Stimulated activated CD4-positive, alpha-beta T cell treated with anti-CD3 and anti-CD28 coated beads, Interleukin-4, amount 100 ng/mL, for 48 hours (primary cell): ENCODE measurements at places on chromosomes 16 and 17.

DNA sequence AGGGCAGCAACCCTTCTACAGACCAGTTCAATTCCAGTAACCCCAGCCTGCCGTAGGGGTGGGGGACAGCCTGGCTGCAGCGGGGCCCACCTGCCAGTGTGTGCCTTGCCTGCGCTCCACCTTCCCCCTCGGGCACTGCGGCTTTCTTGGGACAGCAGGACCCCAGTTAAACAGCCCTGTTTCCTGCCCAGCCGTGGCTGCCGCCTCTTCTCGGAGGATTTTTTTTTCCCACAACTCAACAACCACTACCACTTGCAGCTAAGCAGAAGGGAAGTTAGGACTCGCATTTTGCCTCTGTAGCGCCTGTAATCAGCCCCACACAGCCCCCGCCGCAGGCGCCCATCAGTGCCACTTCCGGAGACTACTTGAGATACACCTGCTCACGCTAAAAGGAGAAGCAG is 76.1 kb downstream of the RAI1 start:
- DNase-seq: no peak

GRCh38 chr17:79930062-79930876 is 91.0 kb upstream of the CBX4 start:
- no peak for DNase-seq

DNA sequence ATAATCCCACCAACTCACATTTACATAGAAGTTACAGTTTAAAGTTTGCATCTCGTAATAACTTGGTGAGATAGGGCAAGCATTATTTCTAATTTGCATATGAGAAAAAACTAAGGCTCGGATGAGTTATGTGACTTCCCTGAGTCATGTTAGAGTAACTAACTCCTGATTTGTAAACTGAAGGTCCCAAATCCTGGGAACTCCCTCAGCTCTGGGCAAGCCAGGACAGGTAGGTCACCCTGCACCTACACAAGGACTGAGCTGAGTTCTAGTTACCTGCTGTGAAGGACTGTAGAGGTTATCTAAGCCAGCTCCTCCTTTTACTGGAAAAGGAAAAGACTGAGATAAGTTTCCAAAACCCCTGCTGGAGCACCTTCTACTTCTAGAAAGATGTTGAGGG is 92.1 kb upstream of the HLF start:
- no peak for DNase-seq

DNA sequence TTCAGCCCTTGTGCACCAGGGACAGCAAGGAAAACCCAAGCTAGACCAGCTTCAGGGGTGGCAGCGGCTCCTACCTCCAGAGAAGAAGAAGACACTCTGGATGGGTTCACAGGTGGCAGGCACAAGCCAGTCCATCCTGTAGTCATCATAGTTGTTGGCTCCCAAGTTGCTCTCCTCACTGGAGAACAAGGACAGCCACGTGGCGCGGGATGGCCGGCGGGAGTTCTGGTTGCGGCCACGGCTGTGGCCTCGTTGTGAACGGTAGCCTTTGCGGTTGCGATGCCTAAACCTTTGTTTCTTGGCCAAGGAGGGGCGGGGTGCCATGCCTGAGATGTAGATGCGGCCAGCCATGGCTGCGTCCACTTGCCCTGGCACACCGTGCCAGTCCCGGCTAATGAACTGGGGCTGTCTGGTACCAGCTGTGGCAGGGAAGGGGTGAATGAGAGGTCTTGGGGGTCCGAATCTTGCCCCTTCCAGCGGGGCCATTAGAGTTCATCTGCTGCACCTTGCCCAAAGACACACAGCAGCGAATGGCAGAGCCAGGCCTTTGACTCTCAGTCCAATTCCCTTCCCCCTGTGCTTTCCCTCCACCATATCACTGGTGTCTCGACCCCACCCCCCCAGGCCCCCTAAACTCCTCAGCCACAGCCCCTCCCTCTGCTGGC is 2.3 kb downstream of the VTN start:
- no peak for DNase-seq

GRCh38 chr17:73952480-73953205 is 250.8 kb upstream of the RPL38 start:
- DNase-seq: peak; percentile 15

GRCh38 chr16:54120846-54121480 is 165.6 kb downstream of the IRX3 start:
- no peak for DNase-seq

- no peak for DNase-seq
These were observed 999 bp downstream of the CMC2 start for GRCh38 chr16:81005610-81006161.

GRCh38 chr16:11423315-11424117 is 78.3 kb downstream of the RMI2 start:
- no peak for DNase-seq

GRCh38 chr17:1711804-1712203 is 1.6 kb upstream of the TLCD2 start:
- no peak for DNase-seq

GRCh38 chr17:82446649-82447048 is 3.9 kb downstream of the CYBC1 start:
- DNase-seq: no peak

DNA sequence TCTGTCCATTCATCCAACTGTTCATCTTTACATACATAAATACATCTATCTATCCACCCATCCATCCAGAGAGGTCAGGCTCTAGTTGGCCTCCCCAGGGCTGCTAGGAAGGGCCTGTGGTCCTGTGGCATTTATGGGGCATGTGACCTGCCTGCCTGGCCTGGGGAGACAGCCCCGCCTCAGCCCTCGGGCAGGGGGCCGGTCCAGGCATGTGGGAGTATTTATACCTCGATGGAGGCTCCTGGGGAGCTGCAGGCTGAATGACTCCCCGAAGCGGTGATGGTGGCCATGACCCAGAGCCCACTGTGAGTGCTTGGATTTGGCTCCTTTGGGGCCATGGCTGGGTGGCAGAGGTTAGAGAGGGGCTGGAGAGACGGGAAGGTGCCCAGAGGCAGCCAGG is 7.3 kb downstream of the FOXN1 start:
- DNase-seq: no peak

DNA sequence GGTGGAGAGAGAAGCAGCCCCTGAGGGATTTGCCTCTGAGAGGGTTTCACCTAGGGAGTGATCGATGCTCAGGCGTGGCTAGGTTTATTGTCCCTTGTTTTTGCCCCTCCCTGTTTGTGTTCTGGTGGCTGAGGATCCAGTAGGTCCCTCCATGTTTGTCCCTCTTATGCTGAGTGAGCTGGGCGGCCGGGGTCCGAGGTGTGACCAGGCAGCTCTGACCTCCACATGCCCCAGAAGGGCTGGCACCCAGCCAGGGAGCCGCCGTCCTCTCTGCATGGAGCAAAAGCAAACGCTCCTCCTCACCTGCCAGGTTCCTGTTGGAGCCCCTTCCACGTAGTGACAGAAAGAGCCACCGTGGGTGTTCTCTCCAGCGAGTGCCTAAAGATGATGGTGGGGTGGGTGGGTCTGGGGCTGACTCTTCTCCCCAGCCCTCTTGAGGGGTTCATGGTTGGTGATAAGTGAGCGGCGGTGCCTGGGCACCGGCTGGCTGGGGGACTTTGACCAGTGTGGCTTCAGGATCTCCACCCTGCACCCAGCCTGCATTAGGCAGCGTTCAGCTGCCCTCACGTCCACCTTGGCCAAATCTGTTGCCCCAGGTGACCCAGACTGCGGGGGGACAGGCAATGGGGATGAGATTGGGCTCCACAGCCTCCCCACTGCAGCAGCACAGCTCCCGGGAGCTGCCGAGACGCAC is 14.1 kb upstream of the NUDT16L1 start:
- no peak for DNase-seq

- no peak for DNase-seq
These were observed 99.2 kb downstream of the SPACA3 start for GRCh38 chr17:33090806-33091205.

- DNase-seq: no peak
These were observed 2.3 kb downstream of the TPSD1 start for GRCh38 chr16:1258225-1258600.

- no peak for DNase-seq
These were observed 575.2 kb upstream of the CDH11 start for GRCh38 chr16:65697065-65697464.

- DNase-seq: no peak
These were observed 35.6 kb downstream of the SDR42E1 start for GRCh38 chr16:81975637-81976036.

- no peak for DNase-seq
These were observed 24.5 kb upstream of the HERPUD1 start for GRCh38 chr16:56907401-56907800.

DNA sequence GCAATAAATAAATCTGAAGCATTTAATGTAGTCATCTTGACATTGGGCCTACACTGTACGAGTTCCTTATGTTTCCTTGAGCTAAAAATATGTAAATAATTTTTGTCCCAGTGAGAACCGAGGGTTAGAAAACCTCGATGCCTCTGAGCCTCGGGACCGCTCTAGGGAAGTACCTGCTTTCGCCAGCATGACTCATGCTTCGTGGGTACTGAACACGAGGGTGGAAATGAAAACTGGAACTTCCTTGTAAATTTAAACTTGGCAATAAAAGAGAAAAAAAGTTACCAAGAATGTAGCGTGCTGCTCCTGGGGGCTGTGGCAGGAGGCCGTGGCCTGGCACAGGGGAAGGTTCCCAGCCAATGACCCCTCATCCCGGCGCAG is 74.1 kb downstream of the SOCS1 start:
- DNase-seq: peak; percentile 52

DNA sequence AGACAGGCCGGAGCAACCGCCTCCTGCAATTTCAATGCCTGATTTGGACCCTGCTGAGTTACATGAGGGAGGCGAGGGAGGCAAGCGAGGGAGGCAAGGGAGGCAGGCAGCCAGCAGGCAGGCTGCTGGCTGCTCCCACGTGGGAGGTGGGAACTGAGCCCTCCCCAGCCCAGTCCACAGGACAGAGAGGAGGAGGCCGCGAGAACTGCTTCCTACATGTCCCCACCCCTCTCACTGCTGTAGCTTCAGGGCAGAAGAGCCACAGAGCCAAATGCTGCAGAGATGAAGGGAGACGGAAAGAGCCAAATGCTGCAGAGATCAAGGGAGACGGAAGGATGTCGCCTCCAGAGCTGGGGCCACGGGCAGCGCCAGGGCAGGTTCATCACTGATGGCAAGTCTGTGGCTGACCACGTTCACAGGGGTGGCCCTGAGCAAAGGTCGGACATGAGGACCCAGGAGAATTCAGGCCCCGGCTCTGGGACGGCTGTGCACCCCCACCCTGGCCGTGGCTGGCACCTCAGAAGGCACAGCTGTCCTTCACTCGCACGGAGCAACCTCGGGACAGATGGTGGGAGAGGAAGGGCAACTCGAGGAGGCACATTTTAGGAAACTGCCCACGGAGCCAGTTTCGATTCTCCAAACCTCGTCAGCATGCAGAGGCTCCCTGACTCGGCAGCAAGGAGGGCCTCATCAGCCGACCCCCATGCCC is 21.5 kb downstream of the RPH3AL start:
- DNase-seq: no peak

GRCh38 chr17:17275971-17276370 is 5.1 kb downstream of the COPS3 start:
- DNase-seq: no peak

DNA sequence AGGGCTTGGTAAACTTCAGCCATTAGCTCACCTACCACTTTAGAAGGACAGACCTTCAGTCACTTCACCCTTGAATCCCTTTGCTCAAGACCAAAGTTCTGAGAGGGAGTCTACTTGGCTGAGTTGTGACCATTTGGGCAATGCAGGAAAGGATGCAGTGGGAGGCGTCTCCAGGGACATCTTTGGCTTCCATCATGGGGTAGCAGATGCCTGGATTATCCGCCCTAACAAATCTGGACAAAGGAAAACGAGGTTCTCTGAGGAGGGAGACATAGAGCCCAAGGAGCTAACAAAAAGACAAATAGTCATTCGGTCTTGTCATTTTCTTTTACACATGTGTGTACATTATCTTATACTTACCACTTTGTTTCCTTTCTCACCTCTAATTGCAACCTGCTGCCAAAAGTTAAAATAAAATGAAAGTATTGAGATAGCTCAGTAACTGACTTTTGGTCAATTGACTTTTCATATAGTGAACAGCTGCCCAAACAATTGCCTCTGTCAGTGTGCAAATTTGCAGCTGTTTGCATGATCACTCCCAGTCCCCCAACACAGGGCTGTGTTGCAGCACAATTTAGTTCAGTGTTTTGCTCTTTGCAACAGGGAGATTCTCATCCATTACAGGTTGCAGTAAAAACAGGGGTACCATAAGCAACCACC is 108.9 kb upstream of the EEF2KMT start:
- DNase-seq: no peak

GRCh38 chr16:47060596-47060995 is 83.1 kb downstream of the NETO2 start:
- DNase-seq: no peak

DNA sequence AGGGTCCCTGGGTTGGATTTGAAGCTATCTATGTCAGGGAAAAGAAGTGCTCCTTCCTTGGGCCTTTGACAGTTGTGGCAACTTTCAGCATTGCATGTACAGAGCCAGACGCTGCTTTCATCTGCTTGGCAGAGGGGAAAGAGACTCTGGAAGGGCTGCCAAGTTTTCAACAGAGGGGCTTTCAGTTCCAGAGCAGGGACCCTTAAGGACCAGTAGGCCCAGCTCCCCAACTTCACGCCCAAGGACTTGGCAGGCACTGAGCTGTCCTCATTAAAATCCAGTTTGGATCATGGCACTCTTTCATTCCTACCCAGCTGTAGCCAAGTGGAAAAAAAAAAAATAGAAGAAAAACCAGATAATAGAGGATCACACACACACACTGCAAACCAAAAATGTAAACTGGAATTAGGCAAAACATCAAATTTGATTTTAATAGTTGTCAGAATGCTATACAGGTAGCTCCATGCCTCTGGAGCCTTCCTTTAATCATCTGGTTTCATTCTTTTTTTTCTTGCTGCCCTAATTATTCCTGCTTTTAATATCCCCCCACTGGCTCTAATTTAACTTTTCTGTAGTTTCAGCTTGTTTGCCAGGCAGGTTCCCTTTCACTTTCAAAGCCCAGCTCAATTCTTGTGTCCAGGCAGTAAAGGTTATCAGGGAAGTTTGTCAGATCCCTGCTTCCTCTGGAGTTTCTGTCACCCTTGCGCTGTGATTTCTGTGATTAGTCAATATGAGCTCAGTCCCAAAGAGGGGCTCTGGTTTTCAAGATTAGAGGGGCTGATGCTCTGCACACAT is 702.6 kb upstream of the CDH8 start:
- DNase-seq: no peak
